ENCODE measurements at places on chromosomes 1 and 21.

GRCh38 chr1:210325026-210325670 lies 3.6 kb upstream of the HHAT start:
- DNase-seq, result no peak

GRCh38 chr1:199756066-199756465 lies 271.4 kb upstream of the NR5A2 start:
- no peak for DNase-seq

GRCh38 chr21:39363607-39364555 lies 15.0 kb upstream of the HMGN1 start:
- DNase-seq, result no peak

GRCh38 chr1:228871314-228872061 lies 136.2 kb downstream of the RHOU start:
- no peak for DNase-seq

DNA sequence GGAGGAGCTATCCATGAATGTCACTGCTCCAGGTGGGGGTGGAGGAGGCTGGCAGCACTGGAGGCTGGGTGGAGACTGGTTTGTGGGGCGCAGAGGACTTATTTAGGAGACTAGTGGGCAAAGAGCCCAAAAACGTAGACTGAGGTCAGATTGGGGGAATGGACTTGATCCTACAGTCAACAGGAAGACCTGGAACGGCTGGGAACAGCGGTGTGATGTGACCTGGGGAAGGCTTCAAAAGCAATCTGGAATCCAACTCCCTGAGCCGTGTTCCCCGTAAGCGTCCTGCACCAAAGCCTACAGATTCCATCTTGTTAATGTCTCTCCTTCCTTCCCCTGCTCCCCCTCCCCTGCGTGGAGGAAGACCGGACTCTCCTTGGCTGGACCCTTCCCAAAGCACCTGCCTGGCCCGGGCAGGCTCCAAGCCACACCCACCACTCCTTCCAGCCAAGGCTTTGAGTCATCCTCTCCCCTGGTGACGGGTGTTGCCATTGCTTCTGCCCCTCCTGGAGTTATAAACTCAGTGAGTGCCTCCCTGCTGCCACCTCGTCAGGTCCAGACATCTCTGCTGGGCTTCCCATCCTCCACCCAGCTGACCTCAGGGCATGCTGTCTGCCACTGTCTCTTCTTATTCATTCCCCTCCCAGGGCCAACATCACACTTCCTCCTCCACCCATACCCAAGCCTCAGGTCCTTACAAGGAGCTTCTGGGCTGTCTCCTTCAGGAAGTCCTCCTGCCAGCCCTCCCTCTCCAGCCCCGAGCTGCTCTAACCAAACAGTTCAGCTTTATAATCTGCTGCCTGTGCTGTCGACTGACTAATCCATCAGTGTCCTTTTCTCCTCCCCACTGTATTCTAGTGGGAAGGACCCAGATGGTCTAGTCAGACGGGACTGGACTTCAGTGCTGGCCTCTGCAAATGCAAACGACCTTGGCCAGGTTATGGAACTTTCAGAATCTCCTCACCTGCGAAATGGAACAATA lies 1.6 kb upstream of the CLSTN1 start:
- DNase-seq, result peak; percentile 88

GRCh38 chr1:66350001-66350547 lies 183.9 kb upstream of the SGIP1 start:
- no peak for DNase-seq

DNA sequence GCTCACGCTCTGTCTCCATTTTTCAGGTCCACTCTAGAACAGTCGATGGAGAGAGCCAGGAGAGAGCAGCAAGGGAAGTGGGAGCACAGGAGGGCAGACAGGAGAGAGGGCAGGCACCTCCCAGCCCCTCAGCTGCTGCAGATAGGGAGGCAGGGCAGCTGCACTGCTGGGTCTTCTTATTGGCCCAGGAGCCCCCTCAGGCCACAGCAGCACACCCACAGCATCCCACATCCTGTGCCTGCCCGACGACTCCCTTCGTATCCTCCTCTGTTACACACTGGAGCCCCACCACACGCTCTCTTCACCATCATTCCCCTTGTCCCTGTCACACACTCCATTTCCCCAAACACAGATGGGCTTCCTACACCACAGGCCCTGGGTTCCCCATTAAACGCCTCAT lies 13.7 kb upstream of the ARTN start:
- DNase-seq, result no peak

DNA sequence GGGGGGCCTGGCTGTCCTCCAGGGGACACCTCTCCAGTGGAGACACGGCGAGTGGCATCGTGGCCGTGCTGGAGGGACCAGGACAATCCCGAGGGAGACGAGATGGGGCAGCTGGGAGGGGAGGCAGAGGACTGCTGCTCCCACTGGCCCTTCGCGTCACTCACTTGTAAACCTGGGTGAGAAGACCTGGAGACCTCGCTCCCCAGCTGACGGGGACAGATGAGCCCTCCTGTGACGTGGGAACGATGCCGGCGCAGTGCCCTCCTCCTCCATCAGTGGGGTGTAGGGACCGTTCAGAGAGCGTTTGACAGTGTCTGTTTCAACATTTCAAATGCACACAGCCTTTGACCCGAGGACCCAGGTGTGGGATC lies 4.6 kb downstream of the SPATC1L start:
- DNase-seq, result no peak

DNA sequence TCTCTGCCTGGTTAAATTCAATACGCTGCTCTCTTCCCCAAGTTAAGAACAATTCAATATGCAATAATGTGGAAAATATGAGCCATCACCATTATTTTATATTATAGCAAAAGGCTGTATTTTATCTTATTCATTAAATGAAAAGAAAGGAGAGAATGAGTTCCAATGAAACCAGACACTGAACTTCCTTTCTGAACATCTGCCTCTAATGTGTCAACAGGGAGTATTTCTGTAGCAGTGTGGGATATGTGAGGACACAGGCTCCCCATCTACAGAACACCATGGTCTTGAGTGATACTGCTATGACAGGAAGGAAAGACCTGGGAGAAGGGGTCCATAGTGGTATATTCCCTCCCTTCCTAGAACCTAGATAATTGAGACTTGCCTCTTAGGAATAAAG lies 46.3 kb downstream of the CASQ2 start:
- no peak for DNase-seq

GRCh38 chr1:4494558-4494957 lies 159.9 kb upstream of the AJAP1 start:
- no peak for DNase-seq

All from ascending aorta (tissue), 2 donors.